RWPE1 (cell line): ENCODE measurements at places on chromosomes 11 and 22.

- DNase-seq, result no peak
Observed at GRCh38 chr22:42587588-42588175, 27.0 kb downstream of the POLDIP3 start.

- DNase-seq, result no peak
Observed at GRCh38 chr11:12293486-12293885, 83.9 kb upstream of the PARVA start.

GRCh38 chr11:78714539-78714938 lies 139.9 kb upstream of the NARS2 start:
- peak; percentile 5 for DNase-seq

- DNase-seq, result no peak
Observed at GRCh38 chr11:74367881-74368280, 30.4 kb downstream of the PGM2L1 start.
